ENCODE measurements at places on chromosomes 2 and 18. TPM values are rescaled to one million over a fixed set of nuclear protein-coding genes. Genes with fewer than 3 reads are reported as not detected.
A peak's percentile ranks its signal among the peaks of the same experiment; 100 is the strongest.

The RAX gene
- total RNA-seq, result not detected

The VSNL1 gene
- total RNA-seq, result 0.60 TPM

The XDH gene
- 1.4 TPM for total RNA-seq

The DQX1 gene
- 0.50 TPM for total RNA-seq

GRCh38 chr2:27798948-27799645, 27.6 kb downstream of the MRPL33 start:
- no peak overlapping the region for H3K4me3 ChIP-seq
- H3K4me1 ChIP-seq, result peaks cover 42% of the 10 kb centered on the region
- H3K36me3 ChIP-seq, result no peaks in the 10 kb centered on the region
- peak overlapping the region; percentile 85 for H3K27ac ChIP-seq

The VWA3B gene
- not detected for total RNA-seq

All from Caco-2 (cell line).